ENCODE measurements at places on chromosomes 12 and 14.

DNA sequence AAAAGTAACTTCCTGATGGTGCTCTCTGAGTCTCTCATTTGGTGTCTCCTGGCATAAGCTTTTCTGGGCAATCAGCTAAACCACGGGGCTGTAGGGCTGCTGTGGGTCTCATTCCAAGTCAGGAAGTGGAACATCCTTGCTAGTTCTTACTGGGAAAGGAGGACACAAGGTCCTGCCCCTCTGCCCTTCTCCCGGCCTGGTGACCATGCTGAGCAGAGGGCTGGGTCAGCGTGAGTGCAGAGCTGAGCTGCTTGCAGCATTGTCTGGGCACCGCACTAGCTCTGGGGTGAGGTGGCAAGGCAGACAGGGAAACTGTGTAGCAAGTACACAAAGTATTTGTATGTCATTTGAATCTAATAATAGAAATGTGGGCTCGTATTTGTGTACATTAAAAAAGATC lies 45.0 kb upstream of the ASPG start:
- no peak for DNase-seq

DNA sequence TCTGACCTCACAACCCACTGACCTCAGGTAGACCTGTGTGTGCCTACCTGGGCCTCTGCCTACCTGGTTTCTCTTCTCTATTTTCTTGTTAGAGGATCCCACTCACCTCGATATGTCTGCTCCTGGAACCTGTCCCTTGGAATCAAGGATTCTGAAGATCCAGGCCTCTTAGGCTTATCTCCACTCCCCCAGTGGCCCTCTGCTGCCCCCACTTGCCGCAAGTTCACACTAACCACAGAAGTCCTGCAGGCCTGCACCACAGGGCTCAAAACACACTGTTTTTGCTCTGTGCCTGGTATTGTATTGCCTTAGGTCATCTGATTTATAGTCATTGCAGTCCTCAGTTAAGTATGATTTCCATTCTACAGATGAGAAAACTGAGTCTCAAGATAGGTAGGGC lies 15.3 kb upstream of the NRXN3 start:
- no peak for DNase-seq

DNA sequence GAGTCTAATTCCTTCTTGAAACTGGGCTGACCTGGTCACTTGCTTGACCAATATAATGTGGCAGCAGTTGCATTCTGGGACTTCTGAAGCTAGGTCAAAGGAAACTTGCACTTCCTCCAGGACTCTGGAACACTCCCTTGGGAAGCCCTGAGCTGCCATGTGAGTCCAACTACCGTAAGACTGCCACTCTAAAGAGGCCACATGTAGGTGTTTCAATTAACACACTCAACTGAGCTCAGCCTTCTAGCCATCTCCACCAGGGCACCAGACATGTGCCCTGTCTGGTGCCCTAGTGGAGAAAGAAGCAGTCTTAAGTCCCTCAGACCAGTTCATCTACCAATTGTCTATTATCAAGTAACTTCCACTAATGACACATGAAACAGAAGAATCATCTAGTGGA lies 6.1 kb upstream of the TEP1 start:
- no peak for DNase-seq

- no peak for DNase-seq
Measured at GRCh38 chr12:93029091-93029490, 100.0 kb upstream of the EEA1 start.

- no peak for DNase-seq
Measured at GRCh38 chr12:49161092-49161795, 27.6 kb downstream of the TUBA1A start.

- DNase-seq = no peak
Measured at GRCh38 chr12:108495054-108495453, 20.0 kb upstream of the FICD start.
